ENCODE measurements at places on chromosomes 5 and 9.

- no peak for DNase-seq
Observed at GRCh38 chr5:159725475-159725874, 190.8 kb upstream of the ADRA1B start.

GRCh38 chr9:20749496-20750198 is 65.6 kb downstream of the FOCAD start:
- no peak for DNase-seq

- DNase-seq: no peak
Observed at GRCh38 chr5:18111906-18112465, 477.7 kb downstream of the TAF11L14 start.

DNA sequence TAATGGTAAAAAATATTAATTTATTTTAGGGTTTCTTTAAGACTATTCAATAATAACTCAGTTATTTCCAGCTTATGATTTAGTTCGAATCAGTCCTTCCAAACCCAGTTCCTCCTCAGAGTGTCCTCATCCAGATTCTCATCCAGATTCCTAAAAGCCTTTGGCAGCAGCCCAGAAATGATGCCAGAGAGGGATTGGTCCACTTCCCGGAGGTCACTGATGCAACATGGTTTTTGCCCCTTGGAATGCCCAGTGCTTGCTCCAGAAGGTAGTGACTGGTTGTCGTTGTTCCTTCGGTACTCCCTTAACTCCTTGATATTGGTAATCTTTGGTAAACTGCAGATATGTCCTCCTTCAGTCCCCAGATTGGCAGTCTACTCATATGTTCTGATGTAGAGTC is 493.1 kb upstream of the DMAC1 start:
- DNase-seq: no peak

DNA sequence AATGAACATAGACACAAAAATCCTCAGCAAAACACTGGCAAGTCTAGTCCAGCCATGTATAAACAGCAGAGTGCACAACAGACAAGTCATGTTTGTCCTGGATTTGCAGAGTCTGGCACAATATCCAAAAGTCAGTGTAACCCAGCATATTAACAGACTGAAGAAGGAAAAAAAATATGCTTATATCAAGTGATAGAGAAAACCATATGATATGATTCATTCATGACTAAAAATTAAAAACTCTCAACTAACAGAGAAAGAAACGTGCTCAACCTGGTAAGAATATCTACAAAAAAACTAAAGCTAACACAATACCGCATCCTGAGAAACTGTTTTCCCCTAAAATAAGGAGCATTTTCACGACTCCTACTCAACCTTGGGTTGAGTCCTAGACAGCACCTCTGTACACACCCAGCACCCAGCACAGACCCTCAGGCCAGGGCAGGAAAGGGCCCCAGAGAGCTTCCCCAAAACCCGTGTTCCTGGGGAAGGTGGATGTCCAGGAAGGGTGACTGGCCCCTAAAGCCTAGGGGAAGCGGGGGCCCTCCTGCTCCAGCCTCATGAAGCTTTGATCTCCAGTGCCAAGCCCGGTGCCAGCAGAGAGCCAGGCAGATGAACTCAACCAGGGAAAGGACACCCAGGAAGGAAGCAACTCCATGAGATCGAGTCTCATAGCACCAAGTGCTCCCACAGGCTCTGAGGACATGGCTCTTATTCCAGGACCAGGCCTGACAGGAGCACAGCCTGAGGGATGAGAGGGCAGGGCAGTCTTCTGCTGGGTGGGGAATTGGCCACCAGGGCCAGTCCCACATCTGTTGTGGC is 38.9 kb downstream of the ADAMTS2 start:
- DNase-seq: no peak

GRCh38 chr9:109794361-109795012 is 14.5 kb downstream of the PALM2AKAP2 start:
- DNase-seq: no peak

DNA sequence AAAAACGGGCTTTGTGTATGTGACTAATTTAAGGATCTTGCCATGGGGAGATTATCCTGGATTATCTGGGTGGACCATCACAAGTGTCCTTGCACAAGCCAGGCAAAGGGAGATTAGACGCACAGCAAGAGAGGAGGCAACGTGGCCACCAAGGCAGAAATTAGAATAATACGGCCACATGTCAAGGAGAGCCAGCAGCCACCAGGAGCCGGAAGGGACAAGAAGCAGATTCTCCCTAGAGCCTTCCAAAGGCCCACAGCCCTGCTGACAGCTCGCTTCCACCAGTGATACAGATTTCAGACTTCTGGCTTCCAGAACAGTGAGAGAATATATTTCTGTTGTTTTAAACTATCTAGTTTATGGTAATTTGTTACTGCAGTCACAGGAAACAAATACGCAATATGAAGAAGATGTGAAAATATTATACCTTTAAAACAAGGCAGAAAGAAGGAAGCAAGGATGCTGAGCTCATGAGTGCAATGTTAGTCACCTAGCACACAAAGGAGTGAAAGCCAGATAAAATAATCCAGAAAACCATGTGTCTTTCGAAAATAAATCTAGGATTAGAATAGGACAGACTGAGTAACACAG is 28.7 kb upstream of the F2RL1 start:
- DNase-seq: no peak

- DNase-seq: no peak
Observed at GRCh38 chr5:24145806-24146205, 499.0 kb downstream of the CDH10 start.

- no peak for DNase-seq
Observed at GRCh38 chr9:26809795-26810194, 82.8 kb downstream of the CAAP1 start.

DNA sequence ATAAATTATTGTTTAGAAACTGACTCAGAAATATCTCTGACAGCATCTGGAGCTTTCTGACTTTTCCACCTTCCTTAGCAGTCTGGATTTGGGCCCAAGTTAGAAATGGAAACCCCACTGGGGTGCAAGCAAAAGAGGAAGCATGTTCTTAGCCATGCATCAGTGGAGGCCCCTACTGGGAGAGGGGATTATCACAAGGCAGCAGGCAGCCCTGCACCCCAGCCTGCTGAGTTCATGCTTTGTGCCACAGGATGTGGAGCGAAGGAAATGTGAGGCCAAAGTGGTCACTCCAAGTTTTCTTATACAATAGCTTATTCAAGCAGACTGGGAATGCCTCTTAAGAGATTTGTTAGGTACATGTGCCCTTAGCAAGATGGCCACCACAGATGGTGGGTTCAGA is 146.5 kb upstream of the TLX3 start:
- no peak for DNase-seq

DNA sequence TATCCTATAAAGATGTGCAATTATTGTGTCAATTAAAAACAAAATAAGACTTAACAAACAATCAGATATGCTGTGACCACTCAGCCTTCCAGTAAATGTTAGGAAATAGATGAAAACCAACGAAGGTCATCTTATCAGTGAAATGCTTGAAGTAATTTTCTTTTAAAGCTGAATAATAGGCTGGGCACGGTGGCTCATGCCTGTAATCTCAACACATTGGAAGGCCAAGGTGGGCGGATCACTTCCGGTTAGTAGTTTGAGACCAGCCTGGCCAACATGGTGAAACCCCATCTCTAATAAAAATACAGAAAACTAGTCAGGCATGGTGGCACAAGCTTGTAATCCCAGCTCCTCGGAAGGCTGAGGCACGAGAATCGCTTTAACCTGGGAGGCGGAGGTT is 31.2 kb downstream of the NLN start:
- DNase-seq: no peak

- no peak for DNase-seq
Observed at GRCh38 chr9:93984860-93985259, 29.7 kb upstream of the BARX1 start.

DNA sequence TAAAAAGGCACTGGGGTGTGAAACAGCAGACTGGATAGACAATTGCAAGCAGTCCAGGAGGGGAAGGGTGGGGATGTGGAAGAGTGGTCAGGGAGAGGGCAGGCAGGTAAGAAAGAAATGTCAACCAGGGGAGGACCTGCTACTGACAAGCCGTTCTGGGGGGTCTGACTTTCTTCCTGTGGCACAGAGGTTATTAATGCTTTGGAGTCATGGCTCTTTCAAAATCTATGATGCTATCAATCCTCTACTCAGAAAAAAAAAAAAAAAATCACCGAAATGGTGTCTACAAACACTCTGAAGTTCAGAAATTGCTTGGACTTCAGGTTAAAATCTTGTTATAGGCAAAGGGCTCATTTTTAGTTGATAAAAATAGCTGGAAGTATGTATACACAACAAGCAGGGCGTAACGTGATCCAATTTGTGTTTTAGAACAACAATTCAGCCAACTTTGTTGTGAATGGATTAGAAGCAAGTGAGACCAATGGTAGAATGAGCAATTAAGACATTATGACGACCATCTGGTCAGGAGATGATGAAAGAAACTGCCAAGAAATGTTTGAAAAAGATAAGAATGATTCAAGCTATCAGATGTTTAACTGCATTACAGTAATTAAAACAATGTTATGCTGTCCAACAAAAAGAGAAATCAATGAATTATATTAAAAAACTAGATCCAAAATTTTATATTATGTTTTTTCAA is 255.2 kb downstream of the DEPDC1B start:
- DNase-seq: no peak

- no peak for DNase-seq
Observed at GRCh38 chr5:141857226-141857625, 21.0 kb downstream of the PCDH1 start.

- peak; percentile 13 for DNase-seq
Observed at GRCh38 chr5:99037668-99038067, 108.9 kb upstream of the CHD1 start.

- no peak for DNase-seq
Observed at GRCh38 chr5:139925650-139926640, 117.2 kb downstream of the NRG2 start.

DNA sequence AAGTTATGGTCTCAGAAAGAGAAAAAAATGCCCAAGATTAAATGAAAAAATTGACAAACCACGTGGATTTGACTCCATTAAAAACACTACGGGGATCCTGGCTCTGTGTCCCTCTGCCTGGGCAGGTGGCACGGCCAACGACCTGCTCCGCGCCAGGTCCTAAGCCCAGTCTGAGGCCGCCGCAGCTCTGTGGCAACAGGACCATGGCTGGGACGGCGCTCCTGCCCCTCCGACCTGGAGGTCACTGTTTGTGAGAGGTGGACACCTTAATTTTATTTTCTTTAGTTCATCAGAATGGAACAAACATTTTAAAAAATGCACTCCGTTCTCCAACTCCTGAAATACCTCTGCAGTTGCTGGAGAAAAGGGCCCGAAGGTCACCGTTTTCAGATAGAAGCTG is 369.4 kb downstream of the CDH9 start:
- DNase-seq: no peak

GRCh38 chr9:108416324-108416723 is 439.5 kb downstream of the ACTL7B start:
- no peak for DNase-seq

GRCh38 chr5:156036640-156037039 is 290.3 kb upstream of the SGCD start:
- no peak for DNase-seq

DNA sequence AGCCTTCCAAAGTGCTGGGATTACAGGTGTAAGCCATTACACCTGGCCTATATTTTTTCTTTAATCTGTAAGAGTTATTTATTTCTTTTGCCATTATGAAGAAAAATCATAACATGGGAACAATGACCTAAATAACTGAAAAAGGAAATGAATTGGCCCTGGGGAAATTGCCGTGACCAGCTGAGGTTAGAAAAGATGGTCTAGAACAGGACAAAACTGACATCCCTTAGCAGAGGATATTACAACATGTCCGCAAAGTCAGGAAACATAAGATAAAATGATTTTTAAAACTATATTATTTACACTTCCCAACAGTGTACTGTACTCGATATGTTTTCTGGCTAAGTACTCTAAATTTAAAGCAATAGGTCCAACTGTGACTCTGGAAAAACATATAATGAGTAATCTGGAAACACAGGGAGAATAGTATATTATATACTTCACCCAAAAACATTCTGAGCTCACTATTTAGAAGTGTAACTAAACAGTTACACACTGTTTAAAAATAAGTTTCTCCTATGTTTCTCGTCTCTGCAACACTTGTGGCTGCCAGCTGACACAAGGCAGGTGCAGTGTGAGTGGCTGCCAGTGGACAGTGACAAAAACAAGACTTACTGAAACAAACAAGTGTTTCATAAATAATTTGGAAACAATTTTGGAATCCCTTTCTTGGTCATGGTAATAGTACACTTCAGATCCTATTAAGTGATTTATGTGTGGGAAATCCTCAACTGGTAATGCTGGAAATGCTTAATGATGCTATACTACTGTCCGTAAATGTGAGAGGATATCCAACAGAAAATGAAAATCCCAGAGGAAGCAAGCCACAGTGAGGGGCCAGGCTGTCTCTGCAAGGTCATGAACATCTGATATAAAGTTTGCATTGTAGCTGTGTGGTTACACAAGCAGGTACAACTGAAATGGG is 69.1 kb downstream of the C9orf85 start:
- DNase-seq: no peak

DNA sequence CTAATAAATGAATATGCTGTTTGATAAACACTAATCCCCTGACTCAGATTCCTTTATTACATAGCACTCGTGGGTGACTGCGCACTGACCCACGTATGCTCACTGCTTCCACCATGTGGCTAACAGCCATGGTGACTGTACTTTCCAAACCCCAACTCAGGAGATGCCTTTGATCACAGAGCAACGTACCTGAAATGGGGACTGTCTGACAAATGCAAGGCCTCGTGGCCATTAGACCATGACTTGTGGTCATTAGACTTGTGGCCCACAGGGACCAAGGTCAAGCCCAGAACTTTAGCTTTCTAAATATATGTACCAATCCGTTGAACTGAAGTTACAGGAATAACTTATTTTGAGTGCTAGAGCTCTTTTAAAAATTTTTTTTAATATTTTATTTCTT is 46.6 kb downstream of the CYFIP2 start:
- DNase-seq: no peak

- DNase-seq: no peak
Observed at GRCh38 chr5:126641387-126641786, 40.6 kb downstream of the PHAX start.

DNA sequence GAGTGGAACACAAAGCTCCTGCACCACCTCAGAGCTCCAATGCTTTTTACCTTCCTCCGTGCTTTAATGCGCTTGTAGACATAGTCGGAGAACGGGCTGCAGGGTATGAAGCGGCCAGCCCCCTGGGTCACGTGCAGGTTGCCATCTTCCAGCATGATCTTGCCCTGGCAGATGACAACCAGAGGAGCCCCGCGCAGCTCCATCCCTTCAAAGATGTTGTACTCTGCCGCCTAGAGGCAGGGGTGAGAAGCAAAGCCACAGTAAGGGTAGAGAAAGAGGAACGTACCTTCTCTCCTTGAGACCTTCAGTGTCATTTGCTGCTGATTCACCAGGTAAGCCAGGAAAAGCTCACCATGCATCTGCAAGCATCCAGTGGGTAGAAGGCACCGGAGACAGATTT is 112.3 kb downstream of the DPYSL3 start:
- DNase-seq: no peak
